ENCODE measurements at places on chromosomes 3 and 15.

- DNase-seq, result no peak
Measured at GRCh38 chr15:48569591-48570302, 75.8 kb downstream of the FBN1 start.

- DNase-seq, result no peak
Measured at GRCh38 chr3:43866529-43867353, 176.0 kb downstream of the ABHD5 start.

DNA sequence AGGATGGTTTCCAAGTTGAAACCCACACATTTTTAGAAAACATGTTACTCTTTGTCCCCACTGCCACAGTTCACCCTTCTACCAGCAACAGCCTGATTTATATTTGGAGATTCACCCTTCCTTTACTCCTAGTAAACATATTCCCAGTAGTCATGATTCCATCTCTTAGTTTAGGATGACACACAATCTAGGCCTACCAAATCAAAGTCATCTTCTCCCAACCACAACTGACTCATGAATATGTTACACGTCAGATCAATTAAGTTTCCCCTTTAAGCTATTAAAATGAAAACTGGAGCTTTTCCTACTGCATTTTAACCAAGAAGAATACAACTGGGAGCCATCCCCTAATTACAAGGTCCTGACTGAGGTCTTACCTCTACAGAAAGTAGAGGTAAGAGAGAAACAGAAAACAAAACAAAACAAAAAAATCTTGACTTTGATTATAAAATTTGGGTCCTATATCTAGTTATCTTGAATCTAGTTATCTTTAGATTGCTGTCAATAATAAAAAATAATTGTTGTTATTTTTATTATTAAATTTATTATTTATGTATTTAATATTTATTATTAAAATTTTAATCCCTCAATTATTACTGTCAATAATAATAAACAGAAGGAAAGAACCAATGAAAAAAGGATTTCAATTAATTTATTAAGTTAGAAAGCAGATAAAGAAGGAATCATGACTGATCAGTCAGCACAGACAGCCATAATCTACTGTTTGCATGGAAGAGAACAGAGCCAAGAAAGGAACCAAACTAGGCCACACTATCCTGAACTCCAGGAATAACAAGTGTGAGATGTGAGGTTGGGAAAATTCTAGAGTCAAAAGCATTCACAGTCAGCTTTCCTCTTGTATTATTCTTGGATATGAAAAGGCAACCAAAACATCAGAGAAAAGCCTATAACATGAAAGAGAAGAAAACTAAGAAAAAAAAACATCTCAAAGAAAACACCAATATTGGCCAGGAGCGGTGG lies 12.5 kb downstream of the DPH6 start:
- DNase-seq, result no peak

- no peak for DNase-seq
Measured at GRCh38 chr3:178206521-178206920, 329.7 kb upstream of the KCNMB2 start.

DNA sequence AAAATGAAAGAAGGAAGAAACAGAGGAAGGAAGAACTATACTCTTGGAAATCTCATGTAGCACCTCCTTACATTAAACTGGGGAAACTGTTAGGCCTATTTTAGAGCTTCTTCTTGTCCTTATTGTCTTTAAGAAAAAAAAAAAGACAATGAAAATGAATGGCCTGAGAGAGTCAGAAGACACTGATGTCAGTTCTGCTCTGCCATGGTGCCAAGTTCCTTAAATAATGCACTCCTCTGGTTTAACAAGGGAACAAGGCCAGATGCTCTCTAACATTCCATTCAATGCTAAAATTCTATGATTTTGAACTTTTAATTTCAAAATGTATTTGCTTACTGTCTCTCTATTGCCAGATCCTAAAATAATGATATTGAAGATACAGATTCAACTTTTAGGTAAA lies 4.4 kb upstream of the MBNL1 start:
- DNase-seq, result no peak
